ENCODE measurements at places on chromosomes 11 and 22. TPM values are rescaled to one million over a fixed set of nuclear protein-coding genes. Genes with fewer than 3 reads are reported as not detected.
A peak's percentile ranks its signal among the peaks of the same experiment; 100 is the strongest.

GRCh38 chr11:4191031-4191571 lies 96.5 kb downstream of the RRM1 start:
- no peak for DNase-seq

DNA sequence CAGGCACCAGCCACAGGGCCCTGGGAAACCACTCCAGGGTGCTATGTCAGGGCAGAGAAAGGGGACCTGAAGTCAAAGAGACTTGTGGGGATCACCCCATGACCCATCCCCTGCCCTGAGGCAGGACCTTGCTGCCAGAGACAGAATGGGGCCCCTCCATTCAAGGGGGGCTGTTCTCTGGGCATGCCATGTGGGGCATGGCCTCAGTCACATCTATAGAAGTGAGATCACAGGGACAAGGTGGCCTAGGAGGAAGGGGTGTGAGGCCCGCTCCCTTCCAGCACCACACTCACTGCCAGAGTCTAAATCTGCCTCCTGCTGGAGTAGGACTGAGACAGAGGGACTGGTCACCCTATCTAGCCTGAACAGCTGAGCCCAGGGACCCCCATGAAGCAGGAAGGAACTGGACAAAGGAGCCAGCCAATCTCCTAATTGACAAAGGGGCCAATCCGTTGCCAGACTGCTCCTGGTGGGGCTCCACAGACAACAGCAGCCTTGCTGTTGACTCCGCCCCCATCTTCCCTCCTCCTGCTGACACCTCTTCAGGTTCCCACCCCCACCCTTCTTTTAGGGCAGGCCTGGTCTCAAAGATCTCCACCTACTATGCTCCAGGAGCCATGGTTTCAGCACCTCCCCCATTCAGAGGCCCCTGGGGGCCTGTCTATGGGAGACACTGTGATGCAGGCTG lies 26.0 kb downstream of the NEAT1 start:
- no peak for DNase-seq

CCDC87 gene
- not detected for polyA plus RNA-seq

DNA sequence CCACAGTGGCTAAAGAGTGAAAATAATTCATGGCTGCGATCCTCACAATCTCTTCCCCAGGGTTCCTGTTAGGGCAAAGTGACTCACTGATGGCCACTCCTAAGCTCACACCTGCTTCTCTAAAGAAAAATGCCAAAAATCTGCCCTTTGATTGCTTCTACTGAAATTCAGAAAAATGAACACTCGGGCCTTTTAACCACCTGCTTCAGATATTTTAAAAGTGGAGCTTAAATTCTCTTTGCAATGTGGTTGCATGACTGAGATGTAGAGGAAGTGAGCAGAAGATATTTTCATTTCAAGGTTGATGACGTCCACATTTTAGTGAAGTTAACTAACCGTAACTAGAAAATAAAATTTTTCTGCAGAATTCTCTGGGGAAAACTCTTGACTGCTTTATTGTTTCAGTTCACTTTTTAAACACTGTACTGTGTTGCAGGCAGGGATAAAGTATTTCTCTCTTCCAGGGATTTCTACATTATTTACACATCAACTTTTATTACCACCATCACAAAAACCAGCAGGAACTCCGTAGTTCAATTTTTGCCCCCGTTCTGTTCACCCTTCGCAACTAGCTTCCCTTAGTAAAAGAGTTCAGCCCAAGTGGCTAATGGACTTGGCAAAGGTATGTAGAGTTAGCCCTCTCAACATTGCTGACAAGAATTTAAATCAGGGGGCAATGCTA lies 8.5 kb downstream of the RAB30 start:
- DNase-seq = peak; percentile 26

- no peak for DNase-seq
These were observed 154.9 kb downstream of the CACNA1I start for GRCh38 chr22:39725351-39726035.

GRCh38 chr11:112780351-112781087 lies 180.7 kb upstream of the NCAM1 start:
- no peak for DNase-seq

GRCh38 chr11:10116588-10116987 lies 177.4 kb downstream of the SBF2 start:
- DNase-seq = no peak

- DNase-seq = no peak
These were observed 10.0 kb downstream of the PHLDA2 start for GRCh38 chr11:2919188-2919587.

GRCh38 chr11:47916361-47916841 lies 64.0 kb upstream of the PTPRJ start:
- DNase-seq = peak; percentile 36

DNA sequence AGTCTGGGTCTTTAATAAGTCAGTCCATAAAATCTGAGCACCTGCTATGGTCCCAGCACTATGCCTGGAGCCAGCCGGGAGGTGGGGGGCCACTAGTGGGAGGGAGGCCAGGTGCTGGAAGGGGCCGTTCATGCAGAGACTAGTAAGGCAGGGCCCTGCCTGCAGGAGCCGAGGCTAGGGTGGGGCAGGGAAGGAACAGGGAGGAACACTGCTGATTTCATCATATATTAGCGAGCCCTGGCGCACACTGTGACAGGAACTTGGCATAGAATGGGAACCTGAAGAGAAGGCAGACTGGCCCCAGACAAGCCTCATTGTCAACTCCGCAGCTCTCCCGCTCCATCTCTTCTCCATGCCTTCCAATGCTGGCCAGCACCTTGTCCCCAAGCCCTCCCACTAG lies 7.1 kb downstream of the VSIG10L2 start:
- no peak for DNase-seq

DNA sequence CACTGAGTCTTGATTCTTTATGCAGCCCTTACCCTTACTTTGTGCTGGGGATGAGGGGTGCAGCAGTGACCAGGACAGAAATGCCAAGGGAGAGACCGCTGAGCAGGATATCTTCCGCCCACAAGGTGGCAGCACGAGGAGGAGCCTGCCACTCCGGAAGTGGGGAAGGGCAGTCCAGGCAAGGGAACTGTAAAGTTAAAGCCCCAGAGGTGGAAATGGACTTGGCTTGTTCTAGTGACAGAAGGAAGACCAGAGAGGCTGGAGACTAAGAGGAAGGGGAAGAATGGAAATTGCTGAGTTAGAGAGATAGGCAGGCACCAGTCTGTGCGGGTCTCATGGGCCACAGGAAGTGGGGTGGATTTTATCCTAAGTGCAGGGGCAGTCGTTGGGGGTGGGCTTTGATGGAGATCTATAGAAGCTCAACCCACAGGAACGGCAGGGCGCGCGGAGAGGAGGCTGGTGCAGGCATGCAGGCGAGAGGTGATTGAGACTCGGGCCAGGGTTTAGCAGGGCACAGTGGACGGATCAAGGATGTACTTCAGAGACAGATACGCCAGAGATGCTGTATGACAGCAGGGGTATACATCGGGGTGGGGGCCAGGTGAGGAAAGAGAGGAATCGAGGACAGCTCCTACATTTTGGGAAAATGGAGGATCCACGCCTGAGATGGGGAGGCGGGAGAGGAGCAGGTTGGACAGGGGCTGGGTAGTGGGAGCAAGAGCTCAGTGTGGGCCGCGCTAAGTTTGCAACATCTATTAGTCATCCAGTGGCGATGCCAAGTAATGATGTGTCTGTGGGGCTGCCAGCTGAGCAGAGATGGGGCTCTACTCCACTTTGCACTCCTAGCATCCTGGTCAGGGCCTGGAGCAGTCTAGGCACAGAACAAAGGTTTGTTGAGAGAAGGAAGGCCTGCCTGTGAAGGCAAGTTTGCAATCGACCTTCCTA lies 3.3 kb upstream of the GRK2 start:
- peak; percentile 87 for DNase-seq

DNA sequence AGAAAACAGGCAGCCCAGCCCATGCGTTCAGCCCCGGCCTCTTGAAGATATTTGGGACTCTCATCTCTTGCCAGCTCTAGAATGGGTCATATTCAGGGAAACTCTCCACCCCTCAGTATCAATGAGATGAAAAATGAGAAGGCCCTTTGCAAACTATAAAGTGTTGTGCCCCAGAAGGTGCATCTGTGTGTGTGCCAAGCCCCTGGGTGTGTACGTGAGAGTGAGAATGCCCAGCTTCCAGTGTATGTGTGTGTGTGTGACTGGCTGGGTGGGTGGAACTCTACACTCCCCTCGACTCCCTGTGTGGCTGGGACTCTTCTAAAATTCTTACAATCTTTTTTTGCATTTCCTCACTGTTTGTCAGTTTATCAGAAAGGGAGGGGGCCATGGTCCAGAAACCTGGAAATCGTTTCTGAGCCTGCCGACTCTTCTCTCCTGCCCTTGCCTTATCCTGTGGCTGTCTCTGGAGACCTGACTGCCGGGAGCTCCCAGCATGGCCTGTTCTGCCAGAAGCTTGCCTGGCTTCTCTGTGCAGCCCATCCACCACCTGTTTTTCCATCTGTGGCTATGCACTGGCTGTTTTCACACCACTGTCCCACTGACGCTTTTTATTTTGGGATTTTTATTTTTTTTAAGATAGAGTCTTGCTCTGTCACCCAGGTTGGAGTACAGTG lies 1.2 kb downstream of the P2RY6 start:
- DNase-seq = no peak

GRCh38 chr11:116984589-116984988 lies 113.6 kb downstream of the SIK3 start:
- DNase-seq = no peak

GRCh38 chr11:10440401-10440800 lies 14.7 kb upstream of the AMPD3 start:
- no peak for DNase-seq

DNA sequence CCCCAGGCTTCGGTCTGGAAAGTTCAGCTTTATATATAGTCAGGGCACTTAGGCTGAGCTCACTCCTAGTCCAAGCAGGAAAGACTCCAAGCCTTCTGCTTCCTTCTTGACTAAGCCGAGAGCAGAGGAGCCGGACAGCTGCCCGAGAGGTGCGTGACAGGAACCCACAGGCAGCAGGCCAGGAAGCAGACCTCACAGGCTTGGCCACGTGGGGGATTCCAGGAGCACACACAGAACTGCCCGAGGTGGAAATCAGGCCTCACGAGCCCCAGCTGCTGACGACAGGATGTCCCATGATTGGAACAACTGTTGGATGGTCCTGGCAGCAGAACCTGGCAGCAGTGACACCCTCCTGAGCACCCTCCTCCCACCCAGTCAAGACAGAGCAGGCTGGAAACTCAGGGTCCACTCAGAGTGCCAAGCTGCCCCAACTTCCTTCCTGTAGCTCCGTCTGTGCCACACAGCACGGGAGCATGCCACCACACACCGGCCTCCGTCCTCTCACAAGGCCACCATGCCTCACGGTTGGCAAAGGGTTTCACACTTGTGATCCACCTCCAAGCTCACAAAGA lies 5.4 kb downstream of the PLA2G6 start:
- DNase-seq = peak; percentile 70

C11orf97 gene
- polyA plus RNA-seq = not detected

DNA sequence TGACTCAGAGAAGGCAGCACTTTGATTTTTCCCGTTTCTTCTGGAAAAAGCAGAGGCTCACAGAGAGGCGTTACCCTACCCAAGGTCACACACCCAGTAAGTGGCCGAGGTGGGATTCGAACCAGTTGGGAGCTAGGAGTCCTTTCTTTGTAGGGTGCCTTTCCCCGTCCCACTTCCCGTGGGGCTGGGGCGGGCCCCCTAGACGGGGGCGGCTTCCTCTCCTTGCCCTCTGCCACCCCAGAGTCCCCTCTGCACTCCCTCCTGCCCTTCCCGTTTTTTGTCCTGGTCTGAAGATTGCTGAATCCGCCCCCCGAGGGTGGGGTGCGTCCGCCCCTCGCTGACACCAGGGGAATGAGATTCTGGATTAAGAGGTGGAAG lies 747 bp downstream of the TPCN2 start:
- DNase-seq = no peak

DNA sequence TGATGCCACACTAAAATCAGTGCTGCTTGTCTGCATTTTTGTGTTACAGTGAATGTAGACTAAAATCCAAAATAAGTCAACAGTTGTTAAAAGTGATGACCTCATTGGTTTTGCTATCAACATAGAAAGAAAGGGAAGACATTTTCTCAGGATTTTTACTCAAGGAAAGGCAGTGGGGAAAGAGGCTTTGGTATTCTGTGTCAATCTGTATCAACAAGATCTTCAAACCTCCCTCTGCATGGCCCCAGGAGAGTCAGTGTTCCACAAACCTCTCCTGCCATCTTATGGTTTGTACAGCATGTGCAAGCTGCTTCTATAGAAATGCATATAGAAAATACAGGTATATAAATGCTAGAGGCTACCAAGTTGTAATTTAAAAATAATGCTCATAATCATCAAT lies 13.8 kb upstream of the OR51M1 start:
- DNase-seq = peak; percentile 9

PHF21B gene
- 0.49 TPM for polyA plus RNA-seq

HTR3A gene
- polyA plus RNA-seq = 0.17 TPM

DNA sequence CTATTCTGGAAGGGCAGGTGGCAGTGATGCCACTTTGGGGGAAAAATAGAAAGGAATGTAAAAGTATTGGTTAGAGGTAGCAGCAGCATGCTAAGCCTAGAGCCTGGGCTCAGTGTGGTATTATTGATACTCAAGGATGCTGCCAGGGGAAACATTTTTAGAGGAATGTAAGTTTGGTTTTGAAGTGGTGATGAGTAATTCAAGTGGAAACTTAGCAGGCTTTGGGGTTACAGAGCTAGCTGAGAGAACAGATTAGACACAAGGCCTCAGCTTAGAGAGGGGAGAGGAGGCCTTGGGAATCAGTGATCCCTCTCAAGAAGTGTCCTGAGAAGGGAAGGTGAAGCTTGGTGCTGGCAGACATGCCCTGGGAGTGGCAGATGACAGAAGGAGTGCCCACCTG lies 32.9 kb upstream of the DDI1 start:
- no peak for DNase-seq

DSCAML1 gene
- polyA plus RNA-seq = 0.58 TPM

CBX6 gene
- polyA plus RNA-seq = 32.3 TPM

- no peak for DNase-seq
These were observed 320.1 kb upstream of the DDI1 start for GRCh38 chr11:103716363-103716762.

- no peak for DNase-seq
These were observed 21.2 kb upstream of the PSMA1 start for GRCh38 chr11:14541192-14541947.

MUC5B gene
- not detected for polyA plus RNA-seq

DNA sequence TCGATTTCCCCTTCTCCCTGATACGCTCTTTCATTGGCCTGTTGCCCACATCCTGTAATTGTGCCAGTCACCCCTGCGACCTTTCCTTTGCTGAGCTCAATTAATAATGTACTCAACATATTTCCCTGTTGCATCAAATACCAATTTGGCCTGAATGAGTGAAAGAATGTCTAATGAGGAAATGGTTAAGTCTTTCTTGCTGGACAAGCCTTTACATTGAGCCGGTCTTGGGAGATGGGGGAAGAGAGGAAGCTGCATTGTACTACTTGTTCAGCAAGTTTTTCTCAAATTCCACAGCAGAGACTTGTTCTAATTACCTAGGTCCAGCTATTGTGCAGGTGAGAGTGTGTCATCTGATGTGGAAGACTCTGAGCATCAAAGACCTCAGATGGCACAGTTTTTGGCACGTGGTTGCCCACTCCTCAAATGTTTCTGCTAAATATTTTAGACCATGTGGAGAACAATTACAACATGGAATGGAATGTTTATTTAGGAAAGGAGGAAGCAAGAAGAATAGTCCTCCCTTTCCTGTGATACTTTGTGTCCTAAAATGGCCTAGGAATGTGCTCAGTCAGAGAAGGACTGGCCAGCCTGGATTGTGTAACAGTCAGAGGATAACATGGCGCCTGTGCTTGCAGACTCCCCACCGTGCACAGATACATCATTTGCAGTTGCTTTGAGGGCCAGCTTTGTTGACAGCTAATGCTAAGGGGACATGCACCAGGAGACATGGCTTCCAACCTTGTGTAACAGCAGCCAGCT lies 129.5 kb upstream of the E2F8 start:
- DNase-seq = peak; percentile 77

Data from muscle of back (tissue), 13 donors.